ENCODE measurements at places on chromosomes 4 and X. TPM values are rescaled to one million over a fixed set of nuclear protein-coding genes. Genes with fewer than 3 reads are reported as not detected.

GRCh38 chr4:185869427-185869826, 57.4 kb upstream of the SORBS2 start:
- no peak for DNase-seq
- H3K4me3 ChIP-seq: no peak overlapping the region
- H3K27me3 ChIP-seq: no peaks in the 10 kb centered on the region
- H3K4me1 ChIP-seq: no peaks in the 10 kb centered on the region
- H3K27ac ChIP-seq: no peak overlapping the region

- no peak overlapping the region for H3K27ac ChIP-seq
- no peaks in the 10 kb centered on the region for H3K36me3 ChIP-seq
- H3K4me3 ChIP-seq: no peak overlapping the region
- no peak for DNase-seq
Observed at GRCh38 chr4:53128706-53129357, 237.0 kb downstream of the SCFD2 start.

DNA sequence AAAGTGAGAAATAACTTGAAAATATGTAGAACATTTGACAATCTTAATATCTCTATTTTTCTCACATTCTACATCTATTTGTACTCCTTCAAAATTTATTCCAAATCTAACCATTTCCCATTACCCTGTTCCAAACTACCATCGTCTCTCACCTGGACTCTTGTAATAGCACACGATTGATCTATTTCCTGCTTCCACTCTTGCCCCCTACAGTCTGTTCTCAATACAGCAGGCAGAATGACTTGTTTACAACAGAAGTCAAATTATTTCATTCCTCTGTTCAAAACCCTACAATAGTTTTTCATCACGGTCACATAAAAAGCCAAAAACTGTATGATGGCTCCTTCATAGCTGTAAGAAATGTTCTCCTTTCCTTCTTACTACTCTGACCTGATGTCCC, 21.1 kb upstream of the LUZP4 start:
- no peaks in the 10 kb centered on the region for H3K36me3 ChIP-seq
- H3K27ac ChIP-seq: no peak overlapping the region
- no peaks in the 10 kb centered on the region for H3K4me1 ChIP-seq
- no peak overlapping the region for H3K4me3 ChIP-seq

DNA sequence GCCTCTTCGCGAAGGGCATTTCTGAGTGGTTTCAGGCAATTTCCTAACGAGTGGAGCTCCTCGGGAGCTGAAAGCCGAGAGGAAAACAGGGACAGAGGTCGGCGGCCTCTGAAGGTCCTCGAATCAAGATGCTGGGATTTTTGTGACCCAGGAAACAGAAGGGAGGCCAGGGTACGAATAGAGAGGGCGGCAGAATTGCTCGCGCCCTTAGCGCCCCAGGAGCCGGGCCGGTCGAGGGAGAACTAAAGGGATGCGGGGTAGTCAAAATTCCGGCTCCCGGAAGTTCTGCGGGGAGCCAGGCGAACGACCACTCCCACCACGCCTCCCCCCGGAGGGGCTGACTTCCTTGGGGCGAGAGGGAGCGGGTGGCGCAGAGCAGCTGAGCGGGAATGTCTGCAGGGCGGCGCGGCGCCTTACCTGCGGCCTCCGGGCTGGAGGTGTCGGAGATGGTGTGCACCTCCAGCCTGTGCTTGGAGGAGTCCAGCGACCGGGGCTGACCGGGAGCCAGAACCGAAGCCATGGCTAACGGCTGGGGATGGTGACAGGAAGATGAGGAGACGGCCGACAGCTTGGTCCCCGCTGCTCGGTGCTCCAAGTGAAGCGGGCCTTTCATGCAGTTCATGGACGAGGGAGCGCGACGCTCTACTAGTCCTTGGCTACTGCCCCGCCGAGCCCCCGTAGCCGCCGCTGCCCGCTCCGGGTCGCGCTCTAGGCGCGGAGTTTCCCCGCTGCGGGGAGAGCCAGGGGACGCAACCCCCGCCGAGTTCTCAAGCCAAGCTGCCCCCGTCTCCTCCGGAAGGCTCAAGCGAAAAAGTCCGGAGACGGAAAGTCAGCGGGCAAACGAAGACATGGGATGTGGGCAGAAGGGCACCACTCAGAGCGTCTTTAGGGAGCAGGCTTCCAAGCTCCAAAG, 782 bp downstream of the PITX2 start:
- H3K27ac ChIP-seq: no peak overlapping the region
- H3K4me3 ChIP-seq: peak overlapping the region; percentile 29
- DNase-seq: no peak
- H3K27me3 ChIP-seq: peaks cover 100% of the 10 kb centered on the region

The XKRX gene
- total RNA-seq: 0.54 TPM

GRCh38 chrX:105821471-105822121, 743 bp upstream of the NRK start:
- no peaks in the 10 kb centered on the region for H3K4me1 ChIP-seq
- H3K27me3 ChIP-seq: peaks cover 18% of the 10 kb centered on the region
- DNase-seq: peak; percentile 55

DNA sequence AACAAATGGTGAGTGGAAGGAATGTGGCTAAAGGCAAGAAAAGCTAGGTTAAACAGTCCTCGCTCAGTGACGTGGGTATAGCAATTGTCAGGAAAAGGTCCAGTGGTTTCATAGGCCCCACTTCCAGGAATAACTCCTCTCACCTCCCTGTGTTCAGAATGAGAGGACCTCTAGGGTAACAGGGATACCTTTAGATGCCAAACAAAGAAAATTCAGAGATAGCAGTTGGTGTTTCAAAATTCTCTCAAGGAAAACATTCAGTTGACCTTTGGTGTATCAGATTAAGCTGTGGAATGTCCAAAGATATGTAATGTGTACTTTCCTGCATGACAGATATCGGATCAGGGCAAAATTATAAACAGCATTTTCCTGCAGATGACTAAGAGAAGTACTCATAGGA, 155.9 kb downstream of the ARHGAP6 start:
- H3K4me3 ChIP-seq: no peak overlapping the region
- no peaks in the 10 kb centered on the region for H3K4me1 ChIP-seq
- no peak overlapping the region for H3K27ac ChIP-seq
- no peaks in the 10 kb centered on the region for H3K27me3 ChIP-seq
- H3K36me3 ChIP-seq: no peaks in the 10 kb centered on the region

- no peak overlapping the region for H3K4me3 ChIP-seq
- no peaks in the 10 kb centered on the region for H3K36me3 ChIP-seq
- H3K27me3 ChIP-seq: peaks cover 36% of the 10 kb centered on the region
- no peaks in the 10 kb centered on the region for H3K4me1 ChIP-seq
Observed at GRCh38 chr4:122602277-122603142, 18.4 kb downstream of the IL21 start.

- no peaks in the 10 kb centered on the region for H3K36me3 ChIP-seq
Observed at GRCh38 chrX:122943918-122944317, 240.2 kb upstream of the GRIA3 start.

The CNKSR2 gene
- 5.4 TPM for total RNA-seq

Measured in spleen (tissue), 13 donors.